Cortex of kidney (tissue), 1 donor: ENCODE measurements at places on chromosomes 16 and 17.

DNA sequence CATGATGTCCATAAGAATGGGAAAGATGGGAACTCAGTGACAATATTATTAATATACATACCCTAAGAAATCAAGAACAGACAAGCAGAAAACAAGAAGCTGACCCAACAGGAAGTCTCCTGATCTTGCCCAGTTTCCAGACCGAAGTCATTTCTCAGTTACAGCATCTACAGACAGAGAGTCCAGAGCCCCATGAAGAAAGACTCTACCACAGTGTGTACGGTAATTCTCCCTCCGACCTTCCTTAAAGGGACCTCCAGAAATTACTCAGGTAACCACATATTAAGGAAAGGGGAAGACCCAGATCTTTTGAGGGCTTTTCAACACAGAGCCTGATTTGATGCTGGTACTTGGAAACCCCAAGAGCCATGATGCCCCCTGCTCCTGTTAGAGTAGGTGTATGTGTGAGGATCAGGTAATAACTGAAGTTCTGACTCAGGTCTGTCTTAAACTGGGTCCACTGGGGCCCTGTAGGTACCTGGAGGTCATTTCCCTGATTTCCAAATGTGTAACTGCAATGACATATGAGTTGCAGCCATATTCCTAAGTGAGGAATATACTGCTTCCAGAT is 132.4 kb downstream of the ABCA8 start:
- DNase-seq = no peak

DNA sequence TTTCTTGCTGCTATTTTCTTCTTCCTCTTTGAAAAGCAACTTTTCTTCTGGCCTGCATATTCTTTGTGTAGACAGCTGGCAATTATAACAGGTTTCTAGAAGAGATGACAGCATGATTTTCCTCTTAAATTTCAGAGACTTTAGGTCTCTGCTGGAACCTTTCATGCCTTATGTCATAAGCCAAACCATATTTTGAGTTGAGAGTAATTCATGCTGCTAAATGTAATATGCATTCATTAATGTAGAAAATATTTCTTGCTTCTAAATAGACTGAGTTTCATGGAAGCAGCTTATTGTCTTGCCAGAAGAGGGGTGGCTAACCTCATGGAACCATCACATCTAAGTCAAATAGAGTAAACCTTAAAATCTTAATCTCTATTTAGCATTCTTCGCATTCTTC is 25.9 kb upstream of the ABCA9 start:
- no peak for DNase-seq

GRCh38 chr17:35877345-35878029 is 2.7 kb downstream of the CCL5 start:
- DNase-seq = no peak

DNA sequence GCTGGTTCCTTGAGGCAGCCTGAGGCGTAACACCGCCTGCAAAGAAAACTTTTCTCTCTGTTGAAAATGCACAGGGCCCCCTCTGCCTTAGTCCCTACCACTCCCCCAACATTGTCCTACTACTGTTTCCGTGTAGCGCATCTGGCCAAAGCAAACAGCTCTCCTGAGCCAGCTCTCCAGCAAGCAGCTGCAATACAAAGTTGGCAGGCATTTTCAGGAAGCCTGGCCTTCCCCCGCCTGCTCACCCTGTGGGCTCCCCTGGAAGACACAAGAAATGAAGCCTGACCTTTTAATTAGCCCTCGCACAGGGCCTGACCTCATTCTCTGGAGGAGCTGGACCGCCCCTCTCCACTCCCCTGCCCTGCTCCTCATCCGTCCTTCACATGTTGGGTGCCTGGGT is 66.7 kb downstream of the SOX9 start:
- no peak for DNase-seq

DNA sequence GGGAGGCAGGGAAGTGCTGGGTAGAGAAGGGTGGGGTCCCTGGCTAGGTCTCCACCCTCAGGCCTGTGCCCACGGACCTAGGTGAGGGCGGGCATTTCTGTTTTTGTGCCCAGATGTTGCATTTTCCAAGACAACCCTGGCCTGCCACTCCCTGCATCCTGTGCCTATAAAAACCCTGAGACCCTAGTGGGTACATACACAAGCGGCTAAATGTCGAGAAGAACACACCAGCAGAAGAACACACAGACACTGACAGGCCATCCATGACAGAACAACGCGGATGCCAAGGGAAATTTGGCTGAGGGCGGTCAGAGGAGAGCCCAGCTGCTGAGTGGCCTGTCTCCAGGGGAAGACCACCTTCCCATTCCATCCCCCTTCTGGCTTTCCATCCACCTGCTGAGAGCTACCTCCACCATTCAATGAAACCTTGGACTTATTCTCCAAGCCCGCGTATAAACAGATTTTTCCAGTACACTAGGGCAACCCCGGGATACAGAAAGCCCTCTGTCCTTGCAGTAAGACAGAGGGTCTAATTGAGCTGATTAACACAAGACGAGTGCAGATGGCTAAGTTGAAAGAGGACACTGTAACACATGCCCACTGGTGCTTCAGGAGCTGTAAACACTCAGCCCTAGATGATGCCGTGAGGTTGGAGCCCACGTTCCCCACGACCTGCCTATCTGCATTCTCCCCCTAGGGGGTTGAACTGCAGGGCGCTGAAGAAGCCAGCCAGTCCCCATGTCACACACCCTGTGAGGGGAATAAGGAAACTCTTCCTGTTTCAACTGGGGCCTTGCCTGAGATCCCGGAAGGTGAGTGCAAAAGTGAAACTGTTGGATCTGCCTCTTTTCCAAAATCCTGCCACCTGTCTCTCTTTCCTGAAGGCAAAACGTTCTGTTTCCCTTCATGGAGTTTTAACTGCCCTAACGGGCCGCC is 147.2 kb upstream of the COX10 start:
- DNase-seq = no peak

- no peak for DNase-seq
These were observed 15.2 kb downstream of the RAB11FIP3 start for GRCh38 chr16:440627-441026.

DNA sequence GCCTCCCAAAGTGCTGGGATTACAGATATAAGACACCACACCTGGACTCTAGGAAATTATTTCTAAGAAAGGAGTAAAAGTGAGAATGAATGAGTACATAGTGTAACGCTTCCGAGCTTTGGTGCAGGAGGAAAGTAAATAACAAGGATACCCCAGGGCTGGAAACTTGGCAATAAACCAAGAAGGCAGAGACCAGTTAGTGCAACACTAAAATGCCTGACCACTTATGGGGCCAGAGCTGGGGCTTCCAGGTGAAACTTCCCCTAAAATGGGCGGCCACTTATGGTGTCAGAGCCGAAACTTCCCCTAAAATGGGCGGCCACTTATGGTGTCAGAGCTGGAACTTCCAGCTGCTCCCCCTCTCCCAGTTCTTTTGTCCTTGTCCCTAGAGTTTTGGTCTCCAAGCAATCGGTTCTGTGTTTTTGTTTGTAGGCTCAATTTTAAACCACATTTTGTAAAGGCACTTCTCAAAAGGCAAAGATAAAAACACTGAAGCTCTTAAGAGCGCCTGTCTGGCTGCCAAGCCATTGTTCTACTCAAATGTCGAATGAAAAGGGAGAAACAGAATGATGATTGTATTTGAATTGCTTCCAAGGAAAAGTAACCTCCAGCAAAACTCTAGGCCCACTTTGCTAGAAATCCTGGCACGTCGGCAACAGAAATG is 63.9 kb downstream of the NXN start:
- DNase-seq = no peak

GRCh38 chr17:83067718-83068261 is 11.6 kb upstream of the METRNL start:
- no peak for DNase-seq

GRCh38 chr16:77385481-77385880 is 49.4 kb downstream of the ADAMTS18 start:
- no peak for DNase-seq

DNA sequence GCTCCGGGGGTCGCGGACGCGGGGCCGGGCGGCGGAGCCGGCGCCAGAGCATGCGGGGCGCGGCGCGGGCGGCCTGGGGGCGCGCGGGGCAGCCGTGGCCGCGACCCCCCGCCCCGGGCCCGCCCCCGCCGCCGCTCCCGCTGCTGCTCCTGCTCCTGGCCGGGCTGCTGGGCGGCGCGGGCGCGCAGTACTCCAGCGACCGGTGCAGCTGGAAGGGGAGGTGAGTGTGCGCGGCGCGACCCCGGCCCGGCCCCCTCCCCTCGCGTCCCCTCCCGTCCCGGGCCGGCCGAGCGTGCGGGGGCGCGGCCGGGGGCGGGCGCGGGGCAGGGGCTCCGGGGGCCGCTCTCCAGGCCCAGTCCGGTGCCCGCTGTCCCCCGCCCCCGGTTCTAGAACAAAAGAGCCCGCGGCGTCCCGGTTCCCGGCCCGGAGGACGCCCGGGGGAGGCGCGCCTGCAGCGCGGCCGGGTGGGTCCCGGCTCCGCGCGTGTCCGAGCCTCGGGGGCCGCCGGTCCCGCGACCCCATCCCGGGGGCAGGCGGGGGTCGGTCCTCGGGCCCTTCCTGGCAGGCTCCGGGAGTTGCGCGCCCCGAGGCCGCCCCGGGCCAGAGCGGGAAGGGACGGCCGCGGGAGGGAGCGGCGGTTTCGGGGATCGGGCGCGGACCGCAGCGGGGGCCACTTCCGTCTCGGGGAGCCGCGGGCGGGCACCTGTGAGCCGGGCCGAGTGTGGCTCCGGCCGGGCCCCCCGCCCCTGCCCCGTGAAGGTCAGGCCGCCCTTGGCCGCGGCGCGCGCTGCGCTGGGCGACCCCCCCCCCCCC is 563 bp downstream of the METRNL start:
- DNase-seq = no peak

- DNase-seq = no peak
These were observed 380.8 kb downstream of the SLC39A11 start for GRCh38 chr17:72711521-72712310.

DNA sequence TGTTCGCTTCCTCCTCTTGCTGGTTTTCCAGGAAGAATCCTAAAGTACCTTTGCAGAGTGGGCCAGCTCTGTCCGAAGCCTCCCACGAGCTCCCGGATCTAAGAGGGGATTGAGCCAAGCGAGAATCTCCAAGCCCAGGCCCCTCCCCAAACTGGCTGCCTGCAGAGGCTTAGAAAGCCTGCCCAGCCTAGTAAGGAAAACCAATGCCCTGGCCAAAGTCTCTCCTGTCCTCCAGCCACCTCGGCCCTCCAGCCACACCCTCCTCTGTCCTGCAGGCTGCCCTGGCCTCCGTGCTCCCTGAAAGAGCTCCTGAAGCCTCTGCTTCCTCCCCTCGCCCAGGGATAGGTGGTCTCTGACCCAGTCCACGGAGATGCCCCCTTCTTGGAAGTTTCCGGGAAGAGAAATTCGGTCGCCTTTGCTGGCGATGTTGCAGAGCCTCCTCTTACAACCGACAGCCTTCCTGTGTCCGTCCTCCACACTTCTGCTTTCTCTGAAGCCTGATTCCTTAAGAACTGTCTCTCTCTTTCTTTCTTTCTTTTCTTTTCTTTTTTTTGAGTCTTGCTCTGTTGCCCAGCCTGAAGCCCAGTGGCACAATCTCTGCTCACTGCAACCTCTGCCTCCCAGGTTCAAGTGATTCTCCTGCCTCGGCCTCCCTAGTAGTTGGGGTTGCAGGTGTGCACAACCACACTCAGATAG is 54.9 kb upstream of the TOB1 start:
- DNase-seq = no peak

DNA sequence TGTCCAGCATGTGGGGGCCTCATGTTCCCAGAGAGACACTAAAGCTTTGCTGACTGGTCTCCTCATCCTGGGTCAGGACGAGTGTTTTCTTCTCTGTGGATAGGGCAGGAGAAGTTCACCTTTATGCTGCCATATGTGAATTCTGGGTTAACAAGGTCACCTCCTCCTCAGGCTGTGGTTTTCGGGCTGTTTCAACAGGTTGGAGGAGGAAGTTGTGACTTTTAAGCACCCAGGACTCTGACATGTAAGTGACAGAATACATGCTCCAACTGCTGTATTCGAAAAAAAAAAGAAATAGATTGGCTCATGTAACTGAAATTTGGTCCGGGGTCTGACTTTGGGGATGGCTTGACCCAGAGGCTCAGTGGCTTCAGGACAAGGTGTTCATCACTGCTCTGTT is 54.2 kb downstream of the SNX20 start:
- DNase-seq = no peak

- DNase-seq = no peak
These were observed 14.8 kb downstream of the UTS2R start for GRCh38 chr17:82386255-82386831.

DNA sequence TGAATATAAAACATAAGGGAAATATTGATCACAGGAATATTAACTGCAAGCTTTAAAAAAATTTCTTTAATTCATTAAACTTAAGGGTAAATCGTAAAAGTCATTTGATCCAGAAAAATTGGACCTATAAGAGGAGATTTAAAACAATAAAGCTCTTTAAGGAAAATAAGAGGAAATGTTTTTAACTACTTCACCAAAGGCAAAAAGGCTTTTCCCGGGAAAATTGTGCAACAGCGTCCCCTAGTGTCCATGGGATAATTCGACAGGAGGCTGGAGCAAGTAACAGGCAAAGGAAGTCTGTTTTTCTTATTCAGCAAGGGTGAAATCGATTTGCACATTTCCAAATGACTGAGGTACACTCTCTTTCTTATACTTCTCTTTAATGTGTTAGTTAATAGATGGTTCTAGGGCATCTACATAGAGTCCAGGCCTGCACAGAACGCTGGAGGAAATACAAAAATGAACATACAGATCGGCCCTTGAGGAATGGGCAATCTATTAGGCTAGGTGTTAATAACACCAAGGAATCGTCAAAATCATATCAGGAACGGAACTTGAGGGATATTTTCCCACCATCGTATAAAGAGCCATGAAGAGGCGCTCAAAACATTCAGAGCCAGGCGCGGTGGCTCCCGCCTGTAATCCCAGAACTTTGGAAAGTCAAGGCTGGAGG is 61.4 kb downstream of the ZNF18 start:
- DNase-seq = no peak
